Iris pigment epithelial cell (primary cell): ENCODE measurements at places on chromosomes 7 and 10.

- DNase-seq, result no peak
Observed at GRCh38 chr10:121694966-121695643, 96.9 kb upstream of the FGFR2 start.

GRCh38 chr10:71998119-71998839 is 34.1 kb downstream of the CHST3 start:
- DNase-seq, result no peak

GRCh38 chr10:5361966-5362365 is 2.8 kb upstream of the UCN3 start:
- DNase-seq, result no peak

DNA sequence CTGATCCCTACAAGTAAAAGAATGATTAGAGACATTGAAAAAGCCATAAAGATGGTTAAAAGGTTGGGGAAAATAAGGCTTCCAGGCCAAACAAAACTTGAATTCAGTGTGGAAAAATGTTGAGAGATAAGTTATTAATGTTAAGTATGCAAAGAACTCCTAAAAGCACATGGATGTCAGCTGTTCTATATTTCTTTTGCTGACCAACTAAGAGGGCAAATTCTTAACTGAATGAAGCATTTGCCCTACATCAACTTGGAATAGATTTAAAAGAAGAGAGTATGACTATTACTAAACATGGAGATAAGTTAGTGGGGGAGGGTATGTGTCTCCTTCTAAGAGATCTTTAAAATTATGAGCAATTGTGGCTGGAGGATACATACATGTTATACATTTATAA is 124.8 kb downstream of the KIAA1217 start:
- DNase-seq, result peak; percentile 88

GRCh38 chr7:131288450-131288849 is 39.2 kb upstream of the MKLN1 start:
- no peak for DNase-seq

- DNase-seq, result no peak
Observed at GRCh38 chr7:95046494-95047240, 139.3 kb downstream of the PPP1R9A start.
